Memory B cell (primary cell): ENCODE measurements at places on chromosomes 1 and 21.
A peak's percentile ranks its signal among the peaks of the same experiment; 100 is the strongest.

DNA sequence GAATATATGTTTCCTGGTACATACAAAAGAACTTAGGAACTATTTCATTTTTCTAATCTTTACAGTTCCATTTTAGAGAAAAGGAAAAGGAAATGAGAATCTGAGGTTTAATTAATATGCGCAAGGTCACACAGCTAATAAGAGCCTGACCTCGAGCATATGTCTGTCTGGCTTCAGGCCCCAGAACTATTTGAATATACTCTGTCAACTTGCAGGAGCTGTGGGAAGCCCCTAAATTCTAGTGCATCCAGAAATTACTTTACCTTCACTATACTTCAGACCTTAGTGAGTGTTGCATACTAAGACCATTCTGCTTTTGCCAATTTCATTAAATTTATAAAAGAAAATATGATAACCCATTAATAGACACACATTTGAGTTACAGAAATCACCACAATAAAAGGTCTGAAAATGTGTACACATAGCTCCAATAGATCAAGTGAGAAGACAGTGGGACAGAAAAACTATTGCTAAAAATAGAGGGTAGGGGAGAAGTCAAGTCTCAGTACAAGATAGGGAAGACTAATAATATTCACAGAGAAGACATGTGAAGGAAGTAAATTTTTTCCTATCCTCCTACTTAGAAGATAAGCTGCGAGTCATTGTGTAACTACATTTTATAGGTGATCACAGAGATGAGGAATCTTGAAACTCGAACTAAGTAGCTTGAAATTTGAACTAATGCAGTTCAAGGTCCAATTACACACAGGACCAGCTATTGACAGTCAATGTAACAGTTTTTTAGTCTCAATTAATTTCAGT is 3.8 kb downstream of the RGS13 start:
- H3K27me3 ChIP-seq: peaks cover 8% of the 10 kb centered on the region
- peaks cover 6% of the 10 kb centered on the region for H3K4me1 ChIP-seq
- H3K36me3 ChIP-seq: no peaks in the 10 kb centered on the region
- DNase-seq: no peak

GRCh38 chr1:93082313-93082712 is 3.2 kb downstream of the MTF2 start:
- H3K36me3 ChIP-seq: peaks cover 17% of the 10 kb centered on the region
- peak overlapping the region; percentile 22 for H3K27ac ChIP-seq
- no peak for DNase-seq
- H3K4me3 ChIP-seq: no peak overlapping the region
- H3K27me3 ChIP-seq: no peaks in the 10 kb centered on the region
- H3K4me1 ChIP-seq: peaks cover 30% of the 10 kb centered on the region

GRCh38 chr1:177648138-177648537 is 321.7 kb downstream of the SEC16B start:
- H3K27ac ChIP-seq: no peak overlapping the region
- H3K36me3 ChIP-seq: no peaks in the 10 kb centered on the region
- no peak overlapping the region for H3K4me3 ChIP-seq
- H3K27me3 ChIP-seq: no peaks in the 10 kb centered on the region
- no peak for DNase-seq
- H3K4me1 ChIP-seq: no peaks in the 10 kb centered on the region

DNA sequence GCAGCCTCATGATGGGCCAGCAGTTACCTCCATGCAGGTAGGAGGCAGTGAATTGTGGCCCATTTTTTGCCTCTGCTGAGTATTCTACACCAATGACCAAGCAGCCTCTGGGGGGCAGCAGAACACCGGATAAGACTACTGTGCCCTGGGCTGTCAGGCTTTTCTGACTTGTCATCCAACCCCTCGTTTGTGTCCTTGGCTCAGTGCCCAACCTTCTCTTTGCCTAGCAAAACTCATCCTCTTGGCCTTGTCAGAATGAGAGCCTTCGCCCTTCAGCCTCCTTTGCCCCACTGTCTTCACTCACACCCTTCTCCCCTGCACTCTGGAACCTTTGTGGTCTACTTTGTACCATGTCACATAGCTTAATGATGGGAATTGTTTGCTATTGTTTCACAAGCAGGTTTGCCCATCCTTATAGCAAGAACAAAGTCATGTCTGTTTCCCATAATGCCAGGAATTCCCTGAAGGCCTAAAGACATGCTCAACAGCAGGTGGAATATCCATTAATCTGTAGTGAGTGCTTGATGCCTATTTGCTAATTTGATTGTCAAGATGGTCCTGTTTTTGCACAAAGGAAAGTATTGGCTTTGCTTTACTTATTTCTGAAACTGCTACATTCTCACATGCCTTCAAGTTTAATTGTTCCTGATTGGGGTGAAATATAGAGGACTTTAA is 255.9 kb downstream of the HHAT start:
- peak; percentile 44 for DNase-seq
- H3K4me1 ChIP-seq: peaks cover 9% of the 10 kb centered on the region
- no peak overlapping the region for H3K27ac ChIP-seq
- no peaks in the 10 kb centered on the region for H3K27me3 ChIP-seq
- peaks cover 8% of the 10 kb centered on the region for H3K36me3 ChIP-seq

DNA sequence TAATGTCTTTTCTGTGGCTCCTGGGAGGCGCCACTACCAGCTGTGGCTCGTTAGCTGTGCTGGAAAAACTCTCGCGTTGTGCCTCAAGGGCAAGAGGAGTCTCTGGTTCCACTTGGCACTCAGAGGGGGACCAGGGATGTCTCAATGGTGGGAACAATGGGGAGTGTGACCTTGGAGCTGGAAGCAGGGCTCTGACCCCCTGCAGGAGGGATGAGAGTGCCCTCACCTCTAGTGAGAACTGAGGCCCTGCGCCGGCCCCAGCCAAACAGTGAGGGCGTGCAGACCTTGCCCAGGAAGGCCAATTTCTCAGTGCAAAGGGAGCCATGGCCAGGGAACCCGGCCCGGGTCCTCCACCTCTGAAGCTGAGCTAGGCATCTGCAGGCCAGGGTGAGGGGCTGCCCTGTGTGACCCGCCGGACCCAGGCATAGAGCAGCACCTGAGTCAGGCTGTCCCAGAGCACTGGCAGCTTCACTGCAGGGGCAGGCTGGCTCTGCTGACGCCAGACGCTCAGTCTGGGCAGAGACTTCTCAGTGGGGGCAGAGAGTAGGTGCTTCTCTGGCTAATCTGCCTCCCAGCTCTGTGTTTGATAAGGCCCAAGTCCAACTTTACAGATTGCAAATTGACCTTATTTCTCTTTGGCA is 1.8 kb downstream of the RD3 start:
- no peaks in the 10 kb centered on the region for H3K4me1 ChIP-seq
- DNase-seq: no peak
- H3K27ac ChIP-seq: no peak overlapping the region
- no peak overlapping the region for H3K4me3 ChIP-seq
- H3K27me3 ChIP-seq: no peaks in the 10 kb centered on the region
- no peaks in the 10 kb centered on the region for H3K36me3 ChIP-seq

- H3K36me3 ChIP-seq: peaks cover 31% of the 10 kb centered on the region
- H3K27ac ChIP-seq: peak overlapping the region; percentile 60
- peaks cover 35% of the 10 kb centered on the region for H3K4me1 ChIP-seq
- no peak for DNase-seq
- H3K4me3 ChIP-seq: peak overlapping the region; percentile 55
These were observed 6.1 kb upstream of the FAM177B start for GRCh38 chr1:222730866-222731265.

DNA sequence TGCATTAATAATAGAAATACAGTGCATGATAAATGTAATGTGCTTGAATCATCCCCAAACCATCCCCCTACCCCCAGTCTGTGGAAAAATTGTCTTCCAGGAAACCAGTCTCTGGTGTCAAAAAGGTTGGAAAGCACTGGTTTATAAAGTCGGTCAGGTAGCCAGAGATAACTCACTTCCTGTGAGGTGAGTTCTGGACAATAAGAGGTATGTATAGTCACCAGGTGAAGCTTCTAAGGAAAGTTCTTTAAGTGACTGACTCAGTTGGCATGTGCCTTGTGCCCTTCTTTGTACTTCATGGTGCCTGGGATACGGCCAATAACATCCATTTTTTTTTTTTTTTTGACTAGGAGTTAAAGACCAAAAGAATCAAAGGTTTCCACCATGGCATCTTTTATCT is 103.7 kb downstream of the GPATCH2 start:
- peaks cover 8% of the 10 kb centered on the region for H3K36me3 ChIP-seq
- peaks cover 3% of the 10 kb centered on the region for H3K4me1 ChIP-seq
- DNase-seq: no peak

DNA sequence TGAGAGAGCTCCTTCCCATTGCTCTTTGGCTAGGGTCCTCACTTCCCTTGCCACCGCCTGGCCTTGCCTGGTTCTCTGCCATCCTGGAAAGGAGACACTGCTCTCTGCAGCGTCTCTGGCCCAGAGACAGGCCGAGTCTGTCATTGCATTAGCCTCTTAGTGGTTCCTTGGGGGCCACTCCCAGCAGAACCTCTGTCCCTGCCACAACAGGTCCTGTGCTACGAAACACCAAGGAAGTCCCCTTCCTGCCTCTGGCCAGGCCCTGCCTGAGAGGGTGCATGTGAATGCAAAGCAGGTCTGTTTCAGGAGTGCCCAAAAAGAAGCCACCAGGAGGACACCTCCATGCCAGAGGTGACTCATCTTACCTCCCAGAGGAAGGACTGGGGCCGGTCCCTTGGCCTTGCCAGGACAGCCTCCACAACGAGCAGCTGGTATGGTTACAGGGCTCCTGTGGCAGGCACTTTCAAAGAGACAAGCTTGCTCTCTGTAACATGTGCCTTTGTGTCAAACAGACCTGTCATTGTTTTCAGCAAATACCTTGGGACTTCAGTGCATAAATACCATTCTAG is 59.6 kb downstream of the VPS26C start:
- H3K27me3 ChIP-seq: no peaks in the 10 kb centered on the region
- DNase-seq: no peak
- peaks cover 5% of the 10 kb centered on the region for H3K36me3 ChIP-seq
- H3K4me3 ChIP-seq: peak overlapping the region; percentile 85

GRCh38 chr1:94929351-94930217 is 2.7 kb upstream of the CNN3 start:
- H3K27ac ChIP-seq: no peak overlapping the region
- peaks cover 12% of the 10 kb centered on the region for H3K27me3 ChIP-seq
- H3K36me3 ChIP-seq: no peaks in the 10 kb centered on the region
- no peak for DNase-seq

DNA sequence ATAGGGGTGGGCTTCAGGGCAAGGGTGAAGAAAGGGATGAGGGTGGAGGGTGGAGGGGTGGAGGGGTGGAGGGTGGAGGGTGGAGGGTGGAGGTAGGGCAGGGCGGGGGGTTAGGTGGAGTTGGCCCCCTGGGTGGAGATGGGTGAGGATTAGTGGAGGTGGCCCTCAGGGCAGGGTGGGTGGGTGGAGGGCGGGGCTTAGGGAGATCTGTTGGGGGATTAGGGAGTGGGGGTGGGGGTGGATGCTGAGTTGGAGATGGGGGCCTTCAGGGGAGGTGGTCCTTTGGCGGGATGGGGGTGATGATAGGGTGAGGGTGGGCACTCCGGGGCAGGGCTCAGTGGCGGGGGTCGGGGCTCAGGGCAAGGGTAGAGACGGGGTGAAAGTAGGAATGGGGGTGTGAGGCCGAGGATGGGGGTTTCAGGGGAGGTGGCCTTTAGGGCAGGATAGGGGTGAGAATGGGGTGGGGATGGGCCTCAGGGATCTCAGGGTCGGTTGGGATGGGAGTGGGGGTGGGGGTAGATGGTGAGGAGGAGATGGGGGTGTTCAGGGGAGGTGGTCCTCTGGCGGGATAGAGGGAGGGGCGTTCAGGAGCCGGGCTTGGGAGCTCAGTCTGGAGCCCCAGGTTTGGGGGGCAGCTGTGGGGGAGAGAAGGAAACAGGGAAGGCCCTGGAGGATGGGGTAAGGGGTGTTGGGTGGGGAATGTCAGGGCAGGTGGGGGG is 800 bp upstream of the DNMT3L start:
- no peak overlapping the region for H3K4me3 ChIP-seq
- no peaks in the 10 kb centered on the region for H3K36me3 ChIP-seq
- peaks cover 2% of the 10 kb centered on the region for H3K4me1 ChIP-seq
- H3K27ac ChIP-seq: no peak overlapping the region

DNA sequence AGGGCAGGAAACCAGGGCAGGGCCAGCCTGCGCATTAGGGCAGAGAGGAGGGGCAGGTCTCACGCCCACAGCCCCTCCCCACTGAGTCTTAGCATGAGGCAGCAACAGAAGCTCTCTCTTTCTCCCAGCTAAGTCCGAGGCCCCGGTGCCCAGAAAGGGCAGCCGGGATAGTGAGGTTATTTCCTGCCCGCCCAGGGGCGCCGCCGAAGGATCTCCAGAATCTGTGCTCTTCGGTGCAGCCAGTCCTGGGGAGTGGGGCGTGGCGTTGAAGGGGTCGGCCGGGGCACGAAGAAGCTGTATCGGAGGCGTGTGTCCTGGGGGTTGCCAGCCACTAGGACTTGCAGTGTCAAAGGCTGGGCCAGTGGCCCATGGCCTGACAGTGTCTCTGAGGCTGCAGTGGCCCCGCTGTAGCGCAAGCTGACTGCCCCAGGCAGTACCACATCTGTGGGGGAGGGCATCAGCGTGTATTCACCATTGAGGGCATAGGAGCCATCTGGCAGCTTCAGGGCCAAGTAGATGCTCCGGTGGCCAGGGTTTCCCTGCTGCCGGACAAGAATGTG is 7.8 kb downstream of the ADAMTS4 start:
- no peak for DNase-seq
- H3K27ac ChIP-seq: no peak overlapping the region
- H3K27me3 ChIP-seq: no peaks in the 10 kb centered on the region
- no peak overlapping the region for H3K4me3 ChIP-seq
- H3K36me3 ChIP-seq: no peaks in the 10 kb centered on the region
- H3K4me1 ChIP-seq: peaks cover 50% of the 10 kb centered on the region

DNA sequence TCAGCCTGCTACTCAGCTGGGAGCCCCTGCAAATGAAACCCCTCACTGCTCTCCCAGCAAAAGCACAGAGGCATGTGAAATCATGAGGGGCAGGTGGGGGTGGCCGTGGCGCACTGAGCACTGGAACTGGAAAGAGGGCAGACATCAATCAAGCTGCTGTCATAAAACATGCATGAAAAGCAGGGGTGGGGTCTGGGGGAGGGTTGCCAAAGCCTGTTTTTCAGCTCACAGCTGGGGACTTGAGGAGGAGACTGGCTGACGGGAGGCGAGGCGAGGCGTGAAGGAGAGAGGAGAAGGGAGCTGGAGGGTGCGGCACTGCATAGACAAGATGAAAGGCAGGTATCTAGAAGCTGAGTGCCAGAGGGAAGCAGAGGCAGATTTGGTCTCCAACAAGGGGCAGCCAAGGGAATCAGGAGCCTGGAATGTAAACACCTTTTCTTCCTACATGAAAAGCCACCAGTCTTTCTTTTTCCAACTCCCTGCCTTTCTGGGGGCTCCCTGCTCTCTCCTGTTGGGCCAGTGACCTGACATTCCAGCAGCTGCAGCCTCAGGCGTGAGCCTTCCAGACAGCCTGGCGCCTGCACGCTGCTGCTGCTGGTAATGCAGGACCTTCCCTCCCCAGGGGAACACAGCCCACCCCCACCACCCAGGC is 87.0 kb downstream of the NMNAT2 start:
- no peak overlapping the region for H3K27ac ChIP-seq
- no peaks in the 10 kb centered on the region for H3K4me1 ChIP-seq
- H3K36me3 ChIP-seq: no peaks in the 10 kb centered on the region

GRCh38 chr1:41368366-41368765 is 7.1 kb downstream of the FOXO6 start:
- peaks cover 39% of the 10 kb centered on the region for H3K27me3 ChIP-seq
- no peak overlapping the region for H3K4me3 ChIP-seq

GRCh38 chr1:212873518-212873917 is 15.4 kb downstream of the FLVCR1 start:
- H3K36me3 ChIP-seq: peaks cover 28% of the 10 kb centered on the region
- no peaks in the 10 kb centered on the region for H3K27me3 ChIP-seq
- H3K4me3 ChIP-seq: no peak overlapping the region
